ENCODE measurements at places on chromosomes 2 and 18. TPM values are rescaled to one million over a fixed set of nuclear protein-coding genes. Genes with fewer than 3 reads are reported as not detected.

DNA sequence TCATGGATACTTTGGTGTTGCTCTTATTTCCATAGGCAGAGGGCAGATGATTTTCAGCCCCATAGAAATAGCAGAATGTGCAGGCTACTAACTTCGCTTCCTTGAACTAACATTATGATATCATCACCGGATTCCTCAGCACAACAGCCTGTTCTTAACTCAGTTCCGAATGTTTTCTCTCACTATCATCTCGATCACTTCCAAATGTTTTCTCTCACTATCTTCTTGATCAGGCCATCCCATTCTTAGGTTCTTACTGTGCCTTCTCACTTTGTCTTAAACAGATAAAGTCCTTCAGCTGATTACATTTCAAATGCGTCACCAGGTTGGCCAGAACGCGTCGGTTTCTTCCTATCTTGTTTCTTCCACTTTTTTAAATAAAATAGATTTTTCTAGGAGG lies 11.4 kb upstream of the MBD2 start:
- DNase-seq = no peak

Gene CCNT2
- 29.2 TPM for total RNA-seq

Gene UGT1A7
- total RNA-seq = 0.12 TPM

Gene DPYSL5
- 0.25 TPM for total RNA-seq

DNA sequence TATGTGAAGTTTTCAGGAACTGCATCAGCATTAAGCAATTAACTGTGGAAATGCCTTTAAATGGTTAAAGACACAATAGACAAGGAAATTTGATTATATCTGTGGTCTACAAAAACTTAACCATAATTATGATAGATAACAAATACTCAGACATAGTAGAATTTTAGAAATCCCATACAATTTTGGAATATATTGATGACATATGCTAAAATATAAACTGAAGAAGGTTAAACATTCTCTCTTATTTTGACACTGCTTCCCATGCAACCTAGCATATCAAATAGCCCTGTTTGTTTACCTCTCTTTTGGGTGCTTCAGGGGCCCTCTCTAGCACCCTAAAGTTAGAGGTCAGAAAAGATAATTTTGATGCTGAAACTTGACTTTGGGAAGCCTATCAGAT lies 1274.8 kb upstream of the SLC39A10 start:
- DNase-seq = no peak

Gene NAT8
- not detected for total RNA-seq

GRCh38 chr2:239722760-239723470 lies 302.2 kb downstream of the NDUFA10 start:
- peak; percentile 59 for DNase-seq

DNA sequence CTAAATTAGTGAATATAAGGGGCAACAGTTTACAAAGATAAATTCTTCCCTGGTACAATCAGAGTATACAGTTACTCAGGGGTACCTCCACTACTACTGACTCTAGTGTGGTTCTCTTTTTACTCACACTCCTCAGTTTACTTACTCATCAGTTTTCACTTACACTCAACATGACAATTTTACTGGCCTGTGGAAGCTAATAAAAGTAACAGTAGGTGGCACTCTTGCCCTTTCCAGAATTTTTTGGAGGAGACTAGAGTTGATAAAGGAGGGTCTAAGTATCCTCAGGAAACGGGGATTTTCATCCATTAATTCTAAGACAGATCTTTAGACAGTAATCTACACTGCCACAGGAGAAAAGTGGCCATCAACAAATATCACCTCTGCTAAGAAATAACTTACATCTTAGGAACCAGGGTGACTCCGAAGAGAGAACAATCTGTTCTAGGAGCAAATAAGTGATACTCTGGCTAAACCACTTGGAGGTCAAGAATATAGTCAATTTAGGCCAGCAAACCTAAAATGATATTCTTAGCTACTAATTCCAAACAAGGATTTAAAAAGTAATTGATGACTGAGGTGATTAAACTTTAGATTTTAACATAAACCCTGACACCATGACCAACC lies 61.3 kb downstream of the ATL2 start:
- no peak for DNase-seq

- DNase-seq = no peak
These were observed 103.0 kb upstream of the TMEM200C start for GRCh38 chr18:5998166-5998881.

- no peak for DNase-seq
These were observed 79.2 kb downstream of the PTPRM start for GRCh38 chr18:7646174-7646886.

DNA sequence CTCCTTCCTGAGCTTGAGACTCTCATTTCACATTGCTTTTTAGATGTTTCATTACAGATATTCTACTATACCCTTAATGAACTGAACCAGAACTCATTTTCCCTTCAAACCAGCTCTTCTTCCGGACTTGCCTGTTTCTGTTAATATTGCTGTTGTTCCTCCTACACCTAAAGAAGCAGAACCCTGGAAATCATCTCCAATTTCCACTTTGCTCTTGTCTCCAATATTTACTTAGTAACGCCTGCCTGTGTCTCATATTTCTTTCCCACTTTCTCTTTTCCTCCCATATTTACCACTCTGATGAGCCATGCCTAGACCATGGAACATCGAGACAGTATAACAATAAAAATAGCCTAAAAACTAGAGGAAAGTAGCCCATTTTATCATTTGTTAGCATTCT lies 17.9 kb upstream of the GMCL1 start:
- DNase-seq = no peak

GRCh38 chr2:30866974-30867373 lies 59.7 kb upstream of the CAPN13 start:
- DNase-seq = no peak

DNA sequence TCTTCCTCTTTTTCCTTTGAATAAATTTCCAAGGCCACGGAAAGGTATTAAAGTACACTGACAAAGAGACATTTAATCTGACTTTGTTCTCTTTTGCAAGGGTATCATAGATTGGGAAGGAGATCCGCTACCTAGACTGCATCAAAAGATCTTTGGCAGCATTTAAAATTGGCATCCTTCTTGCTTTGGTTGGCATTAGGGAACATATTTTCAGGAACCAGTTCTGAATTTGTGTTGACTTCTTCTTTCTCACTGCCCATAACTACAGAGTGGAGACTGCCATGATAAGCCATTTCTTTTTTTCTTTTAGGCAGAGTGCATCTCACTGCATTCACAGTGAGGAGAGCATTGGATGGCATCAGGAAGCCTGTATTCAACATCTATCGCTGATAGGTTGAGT lies 83.4 kb downstream of the DOCK10 start:
- DNase-seq = no peak
